ENCODE measurements at places on chromosomes 5 and 9. TPM values are rescaled to one million over a fixed set of nuclear protein-coding genes. Genes with fewer than 3 reads are reported as not detected.

DNA sequence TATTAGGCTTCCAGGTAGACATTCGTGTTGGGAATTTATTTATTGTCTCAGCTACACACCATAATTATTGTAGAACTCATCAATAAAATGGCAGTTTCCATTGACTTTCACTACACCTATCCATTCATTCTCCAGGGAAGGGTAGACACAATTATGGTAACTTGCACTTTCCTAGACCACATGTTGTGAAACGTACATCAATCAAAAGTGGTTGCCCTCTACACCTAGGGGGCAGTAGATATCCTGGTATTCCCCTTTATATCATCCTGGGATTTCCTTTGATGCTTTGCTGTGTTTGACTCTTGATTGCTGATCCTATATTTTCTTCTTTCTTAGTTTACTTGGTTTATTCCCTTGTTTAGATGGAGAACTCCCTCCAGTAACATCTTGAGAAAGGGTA lies 47.9 kb downstream of the ADGRV1 start:
- DNase-seq = no peak

DNA sequence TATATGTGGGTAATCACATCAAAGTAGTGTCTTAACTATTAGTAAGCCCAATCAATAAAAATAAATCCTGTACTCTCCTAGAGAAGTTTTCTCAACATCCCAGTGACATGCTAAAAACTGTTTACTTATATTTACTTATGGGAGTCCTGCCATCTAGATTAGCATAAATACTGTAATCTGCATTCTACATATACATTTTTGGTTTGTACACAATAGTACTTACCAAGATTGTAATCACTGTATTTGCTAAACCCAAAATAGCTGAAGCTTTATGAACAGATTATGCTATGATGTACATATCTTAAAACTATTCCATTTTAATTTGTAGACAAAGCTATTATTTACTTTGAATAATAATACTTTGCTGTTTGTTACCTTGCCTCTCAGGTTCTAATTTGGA lies 105.4 kb downstream of the EDIL3 start:
- DNase-seq = no peak

DNA sequence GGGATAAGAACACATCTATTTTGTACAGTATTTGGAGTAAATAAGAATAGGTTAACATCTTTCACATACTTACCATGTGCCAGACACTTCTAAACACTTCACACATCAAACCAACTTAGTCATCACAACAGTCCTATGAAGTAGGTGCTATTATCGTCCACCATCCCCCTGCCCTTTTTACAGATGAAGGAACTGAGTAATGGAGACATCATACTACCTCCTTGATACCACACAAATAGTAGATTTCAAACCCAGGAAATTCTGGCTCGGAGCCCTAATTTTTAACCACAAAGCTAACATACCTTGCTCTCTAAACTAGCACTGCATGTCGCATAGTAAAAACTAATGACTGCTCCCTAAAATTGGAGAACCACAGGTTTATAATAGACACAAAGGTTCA lies 4.2 kb upstream of the ZNF366 start:
- no peak for DNase-seq

GRCh38 chr9:84411683-84412267 lies 71.2 kb upstream of the SLC28A3 start:
- no peak for DNase-seq

DNA sequence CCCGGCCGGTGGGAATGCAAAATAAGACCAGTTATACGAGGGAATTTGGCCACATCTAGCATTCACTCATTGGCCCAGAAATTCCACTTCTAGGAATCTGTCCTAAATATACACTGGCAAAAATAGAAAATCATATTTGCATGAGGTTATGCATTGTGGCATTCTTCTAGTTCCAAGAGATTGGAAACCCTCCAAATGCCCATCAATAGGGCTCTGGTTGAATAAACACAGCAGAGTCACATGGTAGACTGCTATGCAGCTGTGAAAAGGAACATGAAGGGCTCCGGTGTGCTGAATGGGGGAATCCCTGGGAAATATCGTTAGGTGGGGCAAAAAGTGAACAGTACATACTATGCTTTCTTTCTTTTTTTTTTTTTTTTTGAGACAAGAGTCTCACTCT lies 36.8 kb downstream of the PTGES start:
- DNase-seq = no peak

Gene GFI1B
- not detected for total RNA-seq

Gene NR5A1
- total RNA-seq = not detected

- no peak for DNase-seq
Observed at GRCh38 chr5:105448271-105448670, 1885.7 kb upstream of the NUDT12 start.

Gene ZNF367
- 6.2 TPM for total RNA-seq

DNA sequence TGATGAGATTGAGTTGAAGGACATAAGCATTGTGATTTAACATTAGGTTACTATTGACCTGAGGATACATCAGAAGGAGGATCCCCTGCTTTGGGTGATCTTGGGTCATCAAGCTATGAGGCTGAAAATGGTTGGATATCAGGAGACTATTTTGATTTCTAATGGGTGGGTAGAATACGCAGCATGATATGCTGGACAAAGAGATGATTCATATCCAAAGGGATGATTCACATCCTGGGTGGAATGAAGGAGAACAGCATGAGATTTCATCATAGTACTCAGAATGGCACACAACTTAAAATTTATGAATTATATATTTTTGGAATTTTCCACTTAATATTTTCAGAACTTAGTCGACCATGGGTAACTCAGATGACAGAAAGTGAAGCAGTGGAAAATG lies 1759.5 kb upstream of the C9orf72 start:
- peak; percentile 73 for DNase-seq

Gene PRUNE2
- total RNA-seq = 0.35 TPM

DNA sequence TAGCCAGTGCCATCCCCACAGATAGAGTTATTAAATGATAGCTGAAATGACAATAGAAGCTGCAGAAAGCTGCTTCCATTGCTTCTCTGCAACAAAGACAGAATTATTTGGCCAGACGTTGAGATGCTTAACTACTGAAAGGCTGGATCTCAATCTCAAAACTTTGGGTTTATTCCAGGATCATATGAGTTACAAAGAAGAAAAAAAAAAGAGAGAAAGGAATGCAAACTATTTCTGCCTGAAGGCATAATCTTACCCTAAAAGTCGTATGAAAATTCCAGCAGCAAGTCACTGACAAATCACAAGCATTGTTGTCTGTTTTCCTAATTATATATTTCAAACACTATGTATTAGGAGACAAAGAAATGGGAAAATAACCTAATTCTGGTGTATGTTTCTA lies 12.8 kb upstream of the TYRP1 start:
- no peak for DNase-seq

Gene SPATA31E1
- not detected for total RNA-seq

DNA sequence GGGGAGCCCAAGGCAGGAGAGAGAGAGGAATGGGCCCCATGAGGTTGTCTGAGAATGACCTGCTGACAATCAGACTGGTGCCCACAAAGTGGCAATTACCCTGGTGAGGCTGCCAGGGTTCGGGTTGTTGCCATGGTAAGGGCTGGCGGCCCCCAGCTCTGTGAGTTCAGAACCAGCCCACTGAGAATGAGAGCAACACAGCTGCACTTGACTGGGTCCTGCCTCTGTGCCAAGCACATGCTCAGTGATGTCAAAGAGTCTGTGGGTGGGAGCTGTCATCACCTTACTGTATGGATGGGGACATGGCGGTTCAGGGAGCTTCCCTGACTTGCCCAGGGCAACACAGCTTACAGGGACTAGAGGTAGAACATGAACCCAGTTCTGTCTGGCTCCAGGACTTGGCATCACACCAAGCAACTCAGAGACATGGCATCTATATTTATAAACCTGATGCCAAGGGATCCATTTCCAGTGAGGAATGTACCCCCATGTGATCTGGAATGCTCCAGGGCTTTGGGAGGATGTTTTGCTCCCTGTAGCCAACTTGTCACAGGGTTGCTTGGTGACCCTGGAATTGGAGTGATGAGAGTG lies 38.2 kb upstream of the TEX48 start:
- no peak for DNase-seq

DNA sequence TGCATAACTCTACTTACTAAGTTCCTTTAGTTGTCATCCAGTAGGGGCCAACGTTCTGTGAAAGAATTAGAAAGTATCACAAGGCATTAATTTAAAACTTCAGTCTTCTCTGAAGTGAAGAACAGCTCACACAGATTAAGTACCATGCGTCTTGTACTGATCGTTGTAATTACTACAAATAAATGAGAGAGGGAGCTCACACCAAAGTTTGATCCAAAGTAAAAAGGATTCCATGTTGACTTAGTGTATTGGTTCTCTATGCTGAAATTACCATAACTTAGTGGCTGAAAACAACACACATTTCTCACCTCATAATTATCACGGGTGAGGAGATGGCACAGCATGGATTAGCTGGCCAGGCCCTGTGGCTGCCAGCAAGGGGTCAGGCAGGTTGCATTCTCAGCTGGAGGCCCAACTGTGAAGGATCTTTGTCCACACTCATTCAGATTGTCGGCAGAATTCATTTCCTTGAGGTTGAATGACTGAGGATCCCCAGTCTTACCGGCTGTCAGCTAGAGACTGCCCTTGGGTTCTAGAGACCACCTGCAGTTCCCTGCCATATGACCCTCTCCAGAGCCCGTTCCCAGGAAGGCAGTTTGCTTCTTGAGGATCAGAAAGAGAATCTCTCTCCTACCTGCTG lies 169.1 kb downstream of the YTHDC2 start:
- DNase-seq = peak; percentile 12

- DNase-seq = no peak
Observed at GRCh38 chr9:92438900-92439526, 14.7 kb upstream of the OMD start.

- no peak for DNase-seq
Observed at GRCh38 chr5:150320044-150320613, 17.4 kb upstream of the ARSI start.

Gene IL13
- not detected for total RNA-seq
